CD4-positive, CD25-positive, alpha-beta regulatory T cell (primary cell): ENCODE measurements at places on chromosomes 1 and 21. TPM values are rescaled to one million over a fixed set of nuclear protein-coding genes. Genes with fewer than 3 reads are reported as not detected.
A peak's percentile ranks its signal among the peaks of the same experiment; 100 is the strongest.

GRCh38 chr1:85137660-85138059 lies 63.2 kb downstream of the SYDE2 start:
- no peaks in the 10 kb centered on the region for H3K4me1 ChIP-seq
- no peak overlapping the region for H3K4me3 ChIP-seq

Gene CTH
- 4.6 TPM for total RNA-seq

DNA sequence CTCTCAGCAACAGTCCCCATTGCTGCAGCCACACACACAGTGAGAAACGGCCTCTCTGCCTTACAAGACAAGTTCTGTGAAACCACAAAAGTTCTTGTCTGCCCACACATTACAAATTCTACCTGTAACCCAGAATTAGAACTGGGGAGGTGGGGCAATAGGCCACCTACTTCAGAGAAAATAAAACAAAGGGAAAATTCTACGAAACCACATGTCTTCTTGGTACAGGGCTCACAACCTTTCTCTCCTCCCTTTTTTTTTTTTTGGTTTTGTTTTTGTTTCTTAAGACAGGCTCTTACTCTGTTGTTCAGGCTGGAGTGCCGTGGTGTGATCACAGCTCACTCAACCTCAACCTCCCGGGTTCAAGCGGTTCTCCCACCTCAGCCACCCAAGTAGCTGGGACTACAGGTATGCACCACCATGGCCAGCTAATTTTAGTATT lies 30.2 kb downstream of the LPAR3 start:
- DNase-seq, result peak; percentile 33
- no peaks in the 10 kb centered on the region for H3K27me3 ChIP-seq

Gene HES3
- not detected for total RNA-seq

Gene INKA2
- total RNA-seq, result not detected

DNA sequence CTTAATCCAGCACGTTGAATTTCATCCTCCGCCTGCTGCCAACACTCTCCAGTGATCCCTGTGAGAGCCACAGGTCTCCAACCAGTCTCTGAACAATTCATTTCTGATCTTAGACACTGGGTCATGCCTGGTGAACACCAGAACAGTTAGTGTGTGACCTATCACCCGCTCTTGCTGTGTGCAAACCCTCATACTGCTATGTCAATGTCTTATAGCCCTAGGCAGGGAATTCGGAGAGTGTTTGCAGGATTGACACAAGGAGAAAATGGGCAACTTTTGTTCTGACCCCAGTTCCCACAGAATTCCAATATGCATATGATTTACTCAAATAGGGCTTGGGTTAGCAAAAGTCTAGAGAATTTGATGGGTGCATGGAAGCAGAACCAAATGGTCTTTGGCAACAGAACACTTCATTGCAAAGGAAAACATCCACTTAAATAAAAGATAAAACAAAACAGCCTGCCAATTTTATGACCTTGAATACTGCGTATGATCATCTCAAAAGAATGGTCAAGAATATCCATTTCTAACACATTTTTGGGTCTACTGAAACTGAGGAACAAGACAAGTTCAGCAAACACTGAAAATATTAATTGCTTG lies 23.0 kb upstream of the GUCA2B start:
- H3K27ac ChIP-seq, result no peak overlapping the region
- no peaks in the 10 kb centered on the region for H3K4me1 ChIP-seq
- no peaks in the 10 kb centered on the region for H3K36me3 ChIP-seq

Gene CRNN
- not detected for total RNA-seq
